CD4-positive, alpha-beta memory T cell (primary cell): ENCODE measurements at places on chromosomes 11 and 22. TPM values are rescaled to one million over a fixed set of nuclear protein-coding genes. Genes with fewer than 3 reads are reported as not detected.

GRCh38 chr11:19557720-19558140, 154.9 kb upstream of the NAV2 start:
- no peaks in the 10 kb centered on the region for H3K4me1 ChIP-seq
- no peaks in the 10 kb centered on the region for H3K36me3 ChIP-seq
- peak; percentile 59 for DNase-seq
- no peak overlapping the region for H3K27ac ChIP-seq

- H3K4me3 ChIP-seq = no peak overlapping the region
- DNase-seq = no peak
- H3K36me3 ChIP-seq = peaks cover 4% of the 10 kb centered on the region
- H3K27ac ChIP-seq = peak overlapping the region; percentile 72
These were observed 7.0 kb upstream of the SH3BP1 start for GRCh38 chr22:37632174-37633088.

DNA sequence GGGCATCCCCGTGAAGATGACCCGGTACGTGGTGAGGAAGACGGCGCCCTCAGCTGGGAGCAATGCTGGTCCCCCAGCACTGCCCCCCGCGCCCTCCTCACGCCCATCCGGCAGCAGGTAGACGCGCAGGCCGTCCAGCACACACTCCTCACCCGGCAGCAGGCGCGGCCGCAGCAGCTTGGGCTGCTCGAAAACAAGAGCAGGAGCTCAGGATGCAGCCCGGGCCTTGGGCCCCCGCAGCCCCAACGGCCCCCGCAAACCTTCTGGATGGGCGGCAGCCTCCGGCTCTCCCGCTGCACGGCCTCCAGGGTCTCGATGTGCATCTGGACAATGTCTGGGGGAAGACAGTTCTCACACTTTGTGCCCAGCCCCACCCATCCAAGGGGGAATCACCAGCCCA, 13.3 kb downstream of the SBF1 start:
- no peak overlapping the region for H3K27ac ChIP-seq
- no peak for DNase-seq
- H3K27me3 ChIP-seq = no peaks in the 10 kb centered on the region
- H3K36me3 ChIP-seq = peaks cover 84% of the 10 kb centered on the region
- H3K4me1 ChIP-seq = no peaks in the 10 kb centered on the region

The DDI1 gene
- polyA plus RNA-seq = not detected

GRCh38 chr22:35322893-35323292, 23.2 kb downstream of the TOM1 start:
- no peak overlapping the region for H3K27ac ChIP-seq
- peaks cover 75% of the 10 kb centered on the region for H3K36me3 ChIP-seq
- H3K4me1 ChIP-seq = no peaks in the 10 kb centered on the region

GRCh38 chr11:30861531-30861930, 275.4 kb upstream of the MPPED2 start:
- H3K4me3 ChIP-seq = no peak overlapping the region
- DNase-seq = no peak
- no peak overlapping the region for H3K27ac ChIP-seq
- H3K36me3 ChIP-seq = no peaks in the 10 kb centered on the region
- no peaks in the 10 kb centered on the region for H3K4me1 ChIP-seq
- H3K27me3 ChIP-seq = no peaks in the 10 kb centered on the region

The RHOD gene
- 0.79 TPM for polyA plus RNA-seq

GRCh38 chr11:559712-560304, 730 bp downstream of the LMNTD2 start:
- peaks cover 24% of the 10 kb centered on the region for H3K4me1 ChIP-seq
- DNase-seq = peak; percentile 25
- H3K27ac ChIP-seq = peak overlapping the region; percentile 57
- H3K36me3 ChIP-seq = no peaks in the 10 kb centered on the region
- no peak overlapping the region for H3K4me3 ChIP-seq
- no peaks in the 10 kb centered on the region for H3K27me3 ChIP-seq

The GAL3ST3 gene
- polyA plus RNA-seq = not detected

DNA sequence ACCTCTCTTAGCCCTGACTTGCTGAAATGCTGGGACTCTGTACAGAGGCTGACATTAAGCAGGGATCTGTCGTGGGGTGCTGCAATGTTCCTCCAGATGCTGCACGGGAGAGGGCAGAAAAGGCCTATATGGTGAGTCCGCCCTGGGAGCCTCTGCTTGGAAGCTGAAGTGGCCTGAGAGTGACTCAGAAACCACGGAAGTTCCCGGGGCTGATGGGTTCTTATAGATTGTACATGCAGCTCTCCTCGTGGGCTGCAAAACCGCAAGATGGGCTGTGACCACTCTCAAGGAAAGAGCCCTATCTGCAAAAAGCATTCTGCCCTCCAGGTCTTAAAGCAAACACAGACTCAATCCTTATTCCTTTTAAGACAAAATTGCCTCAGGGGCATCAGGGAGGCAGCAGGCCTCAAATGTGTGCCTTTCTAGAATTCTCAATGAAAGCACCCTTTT, 5.8 kb upstream of the SLC43A3 start:
- H3K27me3 ChIP-seq = no peaks in the 10 kb centered on the region
- no peaks in the 10 kb centered on the region for H3K4me1 ChIP-seq
- no peaks in the 10 kb centered on the region for H3K36me3 ChIP-seq
- H3K27ac ChIP-seq = no peak overlapping the region
- no peak for DNase-seq
- H3K4me3 ChIP-seq = no peak overlapping the region

DNA sequence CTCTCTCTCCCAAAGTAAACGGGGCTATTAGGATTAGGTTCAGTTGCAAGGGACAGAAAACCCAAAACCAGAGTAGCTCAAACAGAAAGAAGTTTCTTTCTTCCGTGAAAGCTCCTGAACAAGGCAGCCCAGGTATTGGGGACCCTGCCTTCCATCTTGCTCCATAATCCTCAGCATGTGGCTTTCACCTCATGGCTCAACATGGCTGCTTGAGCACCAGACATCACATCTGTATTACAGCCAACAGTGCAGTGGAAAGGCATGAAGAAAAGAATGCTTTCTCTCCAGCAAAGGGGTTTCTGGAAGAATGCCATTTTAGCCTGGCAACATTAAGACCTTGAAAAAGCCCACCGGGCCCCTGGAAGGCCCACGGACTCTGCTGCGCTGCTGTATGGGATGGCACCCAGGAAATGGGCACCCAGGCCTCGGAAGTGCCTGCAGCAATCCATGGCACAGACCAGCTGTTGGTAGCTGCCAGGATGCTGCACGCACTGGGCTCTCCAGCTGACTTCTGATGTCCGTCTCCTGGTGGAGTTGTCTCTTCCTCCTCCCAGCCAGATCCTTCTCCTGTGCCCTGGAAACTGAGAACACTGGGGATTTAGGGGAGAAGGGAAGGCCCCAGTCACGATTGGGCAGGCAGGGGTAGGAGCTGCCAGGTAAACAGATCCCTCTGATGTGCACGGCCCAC, 22.6 kb downstream of the PDGFB start:
- no peak for DNase-seq
- no peak overlapping the region for H3K27ac ChIP-seq
- peaks cover 5% of the 10 kb centered on the region for H3K36me3 ChIP-seq
- H3K27me3 ChIP-seq = no peaks in the 10 kb centered on the region

DNA sequence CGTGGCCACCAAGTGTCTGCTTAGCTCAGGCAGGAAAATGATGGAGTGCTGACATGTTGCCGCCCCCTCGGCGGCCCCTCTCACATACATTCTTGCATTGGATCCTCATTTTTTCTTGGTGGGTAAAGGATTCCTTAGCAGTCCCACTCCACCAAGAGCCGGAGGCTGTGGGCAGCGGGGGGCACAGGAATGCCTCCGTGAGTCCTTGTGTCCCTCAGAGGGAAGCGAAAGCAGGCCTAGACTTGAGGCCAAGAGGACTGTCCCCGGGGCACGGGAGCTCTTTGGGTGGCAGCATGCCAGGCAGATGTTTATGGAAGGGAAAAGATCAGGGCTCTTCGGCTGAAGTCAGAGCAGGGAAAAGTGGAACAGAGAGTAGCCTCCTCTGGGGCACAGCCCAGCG, 21.6 kb downstream of the LRFN4 start:
- no peak for DNase-seq
- peaks cover 14% of the 10 kb centered on the region for H3K4me1 ChIP-seq
- H3K27ac ChIP-seq = no peak overlapping the region
- H3K4me3 ChIP-seq = no peak overlapping the region
- no peaks in the 10 kb centered on the region for H3K27me3 ChIP-seq
